ENCODE measurements at places on chromosomes 1 and 21.

GRCh38 chr1:92951141-92951582 lies 10.1 kb downstream of the DIPK1A start:
- no peak for DNase-seq

- no peak for DNase-seq
Measured at GRCh38 chr21:42311160-42311559, 4.0 kb downstream of the TFF3 start.

DNA sequence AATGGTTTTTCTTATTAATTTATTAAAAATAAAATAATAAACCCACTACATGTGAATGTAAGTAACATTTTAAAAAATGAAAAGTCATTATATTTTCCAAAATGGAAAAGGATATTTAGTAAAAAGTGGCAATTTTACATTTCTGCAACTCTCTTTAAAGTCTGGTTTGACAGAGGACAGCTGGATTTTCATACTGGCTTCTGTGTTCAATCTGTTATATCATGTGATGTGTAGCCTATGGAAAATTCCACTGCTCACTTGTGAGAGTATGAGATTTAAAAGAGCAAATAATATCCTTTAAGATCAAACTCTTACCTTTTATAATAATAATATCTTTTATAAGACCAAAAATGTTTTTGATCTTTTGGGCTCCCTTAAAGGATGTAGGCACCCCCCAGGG lies 33.7 kb downstream of the PCP4 start:
- no peak for DNase-seq

DNA sequence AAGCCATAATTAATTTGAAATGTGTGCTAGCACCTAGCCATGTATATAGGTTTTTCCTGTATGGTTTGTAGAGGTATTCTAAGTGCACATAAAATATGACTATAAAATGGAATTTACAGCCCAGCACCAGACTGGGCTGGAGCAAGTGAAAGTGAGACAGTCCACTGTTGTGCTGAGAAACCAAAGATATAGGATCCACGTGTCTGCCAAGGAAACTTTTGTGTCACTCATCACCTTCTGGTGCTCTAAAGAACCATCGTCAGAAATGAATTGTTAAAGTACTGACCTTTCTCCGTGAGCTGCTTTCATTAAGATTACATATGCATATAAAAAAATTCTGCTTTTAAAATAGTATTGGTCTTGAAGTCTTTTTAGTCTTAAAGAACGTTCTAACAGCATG lies 141.0 kb upstream of the ZC3H11B start:
- DNase-seq, result no peak

DNA sequence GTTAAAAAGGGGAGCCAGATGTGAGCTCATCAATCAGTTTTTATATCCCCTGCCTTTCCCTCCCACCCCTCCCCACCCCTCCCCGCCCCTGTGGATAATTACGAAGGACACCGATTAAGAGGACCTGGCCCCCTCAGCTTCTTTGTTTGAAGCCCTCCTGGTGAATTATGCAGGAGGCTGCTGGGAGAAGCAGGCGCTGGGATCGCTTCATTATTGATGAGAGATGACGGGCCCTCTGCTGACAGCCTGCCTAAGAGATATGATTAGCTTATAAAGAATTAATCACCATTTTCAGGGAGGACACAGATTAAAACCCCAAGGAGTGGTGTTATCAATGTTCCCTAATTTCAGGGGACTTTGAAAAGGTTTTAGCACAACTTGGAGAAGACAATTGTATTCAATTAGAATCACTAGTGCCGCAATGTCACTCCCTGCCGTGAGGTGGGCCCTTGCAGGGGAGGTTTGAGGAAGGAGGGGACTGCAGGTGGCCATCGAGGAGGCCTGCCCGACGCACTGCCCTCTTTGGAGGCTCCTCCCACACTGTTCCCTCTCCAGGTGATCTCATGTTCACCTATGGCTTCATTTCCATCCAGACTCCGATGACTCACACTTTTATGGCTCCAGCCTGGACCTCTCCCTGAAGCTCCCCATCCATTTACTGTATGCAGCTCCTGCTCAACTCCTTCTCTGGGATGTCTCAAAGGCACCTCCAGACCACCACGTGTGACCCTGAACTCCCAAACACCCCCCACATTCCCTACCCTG lies 67.0 kb upstream of the KLHDC7A start:
- DNase-seq, result no peak

- DNase-seq, result no peak
Measured at GRCh38 chr1:111140680-111140967, 601 bp downstream of the CEPT1 start.

DNA sequence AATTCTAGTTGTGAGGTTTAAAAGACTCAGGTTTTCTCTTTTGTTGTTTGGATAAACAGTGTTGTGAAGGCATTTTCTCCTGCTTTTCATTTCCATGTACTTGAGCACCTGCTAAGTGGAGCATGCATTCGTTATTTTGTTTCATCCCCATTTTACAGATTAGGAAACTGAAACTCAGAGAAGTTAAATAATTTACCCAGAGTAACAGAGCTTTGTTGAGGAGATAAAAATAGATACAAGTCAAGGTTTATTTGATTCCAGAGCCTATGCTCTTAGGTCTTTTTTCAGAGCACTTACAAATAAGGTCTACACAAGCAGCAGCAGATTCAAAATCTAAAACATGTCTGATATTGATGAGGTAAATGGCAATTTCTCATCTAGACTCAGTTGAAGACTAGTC lies 254.7 kb upstream of the PTBP2 start:
- DNase-seq, result no peak

- DNase-seq, result no peak
Measured at GRCh38 chr1:211305044-211305443, 21.6 kb upstream of the TRAF5 start.

- DNase-seq, result no peak
Measured at GRCh38 chr1:82487778-82488177, 687.0 kb downstream of the ADGRL2 start.

- DNase-seq, result no peak
Measured at GRCh38 chr1:30478283-30478682, 245.1 kb downstream of the MATN1 start.

DNA sequence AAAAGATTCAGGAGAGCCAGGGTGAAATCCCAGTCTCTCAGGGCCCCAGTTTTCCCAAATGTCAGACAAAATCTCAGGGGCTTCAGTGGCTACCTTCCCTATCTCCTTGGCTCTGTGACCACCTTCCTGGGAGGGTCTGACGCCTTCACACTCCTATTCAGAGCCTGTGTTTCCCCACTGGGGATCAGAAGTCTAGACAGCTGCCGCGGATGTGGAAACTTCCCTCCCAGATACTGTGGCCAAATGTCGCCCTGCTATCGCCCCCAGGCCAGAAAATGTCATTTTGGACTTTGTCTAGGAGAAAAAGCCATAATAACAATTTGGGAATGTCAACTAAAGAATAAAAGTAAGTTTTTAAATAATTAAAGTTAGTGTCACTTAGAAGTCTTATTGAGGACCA lies 15.9 kb downstream of the A3GALT2 start:
- no peak for DNase-seq

- DNase-seq, result no peak
Measured at GRCh38 chr1:2190491-2190976, 4.0 kb downstream of the FAAP20 start.

DNA sequence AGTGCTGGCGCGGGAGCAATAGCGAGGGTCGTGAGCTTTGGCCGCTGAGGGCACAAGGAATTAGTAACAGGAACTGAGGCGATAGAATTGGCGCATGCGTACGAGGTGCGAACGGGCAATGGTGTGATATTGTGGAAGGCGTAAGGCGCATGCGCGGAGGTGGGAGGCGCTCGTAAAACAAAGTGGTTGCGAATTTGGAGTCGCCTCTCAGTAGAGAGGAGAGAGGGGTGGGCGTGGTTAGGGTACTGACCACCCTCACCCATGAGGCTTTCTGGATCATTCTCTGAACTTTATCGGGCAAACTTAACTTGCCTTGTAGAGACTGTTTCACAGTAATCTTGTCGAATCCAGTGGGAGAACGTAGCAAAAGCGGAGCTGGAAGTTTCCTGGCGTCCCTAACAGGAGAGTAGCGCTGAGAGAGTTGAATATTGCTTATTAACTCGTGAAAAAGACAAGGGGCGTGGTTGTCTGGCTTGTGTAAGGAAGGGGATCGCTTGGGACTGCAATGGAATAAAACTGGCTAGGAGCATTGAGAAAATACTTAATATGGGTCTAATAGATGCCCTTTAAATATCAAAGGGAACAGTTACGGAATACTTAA lies 427 bp downstream of the CKS1B start:
- DNase-seq, result peak; percentile 95

DNA sequence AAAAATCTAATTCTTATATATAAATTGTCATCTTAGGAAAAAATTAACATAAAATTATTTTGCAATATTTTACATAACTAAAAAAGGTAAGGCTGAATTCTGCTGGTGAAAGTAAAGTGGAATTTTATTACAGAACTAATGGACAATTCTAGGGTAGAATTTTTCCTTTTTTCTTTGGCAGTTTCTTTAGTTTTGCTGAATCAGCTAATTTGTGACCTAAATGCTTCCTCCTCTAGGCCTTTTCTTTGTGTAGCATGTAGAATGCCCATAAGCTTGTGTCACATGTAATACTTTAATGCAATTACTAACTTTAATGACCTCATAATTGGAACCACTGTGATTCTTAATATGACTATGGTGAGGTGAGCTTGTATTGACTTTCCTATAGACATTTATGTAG lies 1378.4 kb upstream of the ADGRL4 start:
- DNase-seq, result no peak
